ENCODE measurements at places on chromosomes 7 and 10.

DNA sequence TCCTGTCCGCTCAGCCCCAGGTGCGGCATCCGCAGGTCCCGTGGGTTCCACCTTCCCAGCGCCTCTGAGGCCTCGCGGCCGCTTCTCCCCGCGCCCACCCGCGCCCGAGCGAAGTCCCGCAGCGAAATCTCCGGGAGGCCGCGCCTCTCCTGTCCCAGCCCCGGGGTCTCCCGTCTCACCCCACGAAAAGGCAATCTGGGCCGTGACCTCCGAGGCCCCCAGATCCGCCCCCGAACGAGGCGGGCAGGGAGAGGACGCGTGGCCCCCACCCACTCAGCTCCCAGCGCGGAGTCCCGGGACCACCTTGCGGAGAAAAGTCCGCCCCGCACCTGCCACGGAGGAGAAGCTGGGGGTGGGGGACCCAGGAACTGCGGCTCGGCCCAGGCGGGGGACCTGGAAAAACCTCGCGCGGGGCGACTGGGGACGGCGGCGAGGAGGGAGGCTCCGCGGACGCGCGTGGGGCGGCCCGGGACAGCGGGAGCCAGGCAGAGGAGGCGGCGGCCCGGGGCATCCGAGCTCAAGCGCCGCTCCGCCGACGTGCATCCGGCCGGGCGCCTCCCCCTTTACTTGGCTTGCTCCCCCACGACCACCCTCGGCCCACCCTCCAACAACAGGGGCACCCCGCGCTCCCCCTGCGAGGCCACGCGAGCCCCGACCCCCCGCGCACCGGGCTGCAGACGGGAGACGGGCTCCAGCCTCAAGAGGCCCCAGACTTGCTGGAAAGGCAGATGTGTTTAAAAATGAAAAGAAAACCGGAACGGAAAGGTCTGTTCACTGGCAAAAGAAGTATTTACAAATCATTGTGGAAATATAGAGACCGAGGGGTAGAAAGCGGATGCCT, 33.0 kb upstream of the RNF32 start:
- no peak for DNase-seq

DNA sequence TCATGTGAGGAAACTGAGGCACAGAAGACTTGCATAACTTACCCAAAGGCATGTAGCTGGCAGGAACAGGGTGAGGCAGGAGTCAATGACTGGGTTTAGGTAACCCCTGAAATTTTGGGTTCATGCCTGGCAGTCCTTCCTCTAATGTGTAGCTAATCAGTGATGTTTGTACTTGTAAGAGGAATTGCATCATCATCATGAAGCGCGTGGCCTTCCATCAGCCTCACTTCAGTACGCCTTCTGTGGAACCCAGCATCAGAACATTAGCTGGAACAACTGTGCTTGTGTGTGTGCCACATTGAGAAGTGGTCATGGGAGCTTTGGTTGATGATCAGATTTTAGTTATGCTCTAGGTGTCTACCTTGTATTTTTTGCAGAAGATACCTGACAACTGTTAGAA, 18.2 kb upstream of the STMP1 start:
- no peak for DNase-seq

DNA sequence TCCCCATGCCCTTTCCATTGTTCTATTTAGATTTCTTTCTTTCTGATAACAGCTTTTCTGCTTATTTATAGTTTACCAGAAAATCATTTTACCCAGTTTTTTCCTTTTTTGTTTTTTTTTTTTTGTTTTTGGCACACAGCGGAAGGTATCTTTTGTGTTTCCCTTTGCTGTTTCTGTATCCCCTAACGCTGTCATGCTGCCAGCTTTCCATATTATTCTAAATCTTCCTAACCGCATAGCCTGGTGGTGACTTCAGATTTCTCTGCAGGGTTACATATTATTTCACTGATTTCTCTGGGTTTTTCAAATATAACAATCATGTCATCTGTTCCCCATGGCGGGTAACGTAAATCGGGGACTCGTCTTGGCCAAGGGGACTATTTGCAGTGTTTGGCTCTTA, 4.0 kb upstream of the SLC29A4 start:
- DNase-seq: no peak

GRCh38 chr10:1841759-1842158, 104.4 kb upstream of the ADARB2 start:
- no peak for DNase-seq

DNA sequence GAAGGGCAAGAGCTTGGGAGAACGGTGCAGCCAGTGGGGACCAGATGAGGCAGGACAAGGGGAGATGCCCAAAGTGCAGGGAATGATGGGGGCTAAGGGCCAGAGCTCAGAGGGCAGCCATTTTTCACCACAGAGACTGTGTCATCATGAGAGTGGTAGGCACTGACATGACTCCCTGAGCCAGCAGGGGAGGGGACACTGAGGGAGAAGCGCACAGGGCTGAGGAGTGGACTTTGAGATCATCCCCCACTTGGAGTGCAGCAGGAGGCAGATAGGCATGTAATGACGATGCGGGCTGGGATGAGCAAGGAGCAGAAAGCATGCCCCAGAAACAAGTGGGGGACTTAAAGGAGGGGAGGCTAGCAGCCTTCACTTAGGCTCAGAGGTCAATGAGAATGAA, 5.2 kb upstream of the SMKR1 start:
- DNase-seq: no peak

DNA sequence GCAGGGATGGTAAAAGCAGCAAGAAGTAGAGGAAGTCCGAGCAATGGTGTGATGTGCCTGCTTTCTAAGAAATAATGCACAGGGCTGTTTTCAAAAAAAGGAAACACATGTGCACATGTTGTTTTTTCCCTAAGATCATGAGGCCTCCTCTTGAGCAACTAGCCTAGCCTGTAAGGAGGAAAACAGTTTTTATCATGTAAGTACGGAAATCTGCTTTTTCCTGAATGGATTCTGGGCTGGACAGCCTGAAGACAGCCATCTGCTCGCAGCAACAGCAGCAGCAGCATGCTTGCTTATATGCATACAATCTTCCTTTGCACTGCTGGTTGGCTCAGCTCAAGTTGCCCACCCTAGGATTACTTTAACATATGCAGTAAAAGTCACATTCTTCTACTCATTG, 87.1 kb downstream of the HIBADH start:
- DNase-seq: no peak

- no peak for DNase-seq
These were observed 224.7 kb upstream of the ADARB2 start for GRCh38 chr10:1961989-1962388.

- no peak for DNase-seq
These were observed 73.9 kb downstream of the KAT6B start for GRCh38 chr10:74900297-74900696.

- DNase-seq: no peak
These were observed 45.2 kb downstream of the ELFN1 start for GRCh38 chr7:1715331-1715625.

DNA sequence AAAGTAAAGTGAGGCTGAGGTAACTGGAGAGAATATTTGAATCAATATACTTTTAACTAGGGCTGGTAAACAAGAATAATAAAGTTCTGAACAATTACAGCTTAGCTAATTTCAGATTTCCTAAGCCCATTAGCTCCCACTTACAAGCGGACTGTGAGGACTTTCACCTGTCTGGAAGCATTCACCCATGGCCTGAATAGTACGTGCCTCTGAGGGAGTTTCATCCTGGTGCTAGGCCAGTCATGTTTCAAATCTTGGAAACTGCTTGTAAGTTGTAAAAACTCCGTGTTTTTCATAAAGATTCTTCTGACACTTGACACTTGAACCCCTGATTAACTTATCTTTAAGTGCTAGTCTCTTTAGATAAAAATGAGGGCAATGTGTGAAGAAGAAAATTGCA, 975.2 kb upstream of the GHITM start:
- no peak for DNase-seq

DNA sequence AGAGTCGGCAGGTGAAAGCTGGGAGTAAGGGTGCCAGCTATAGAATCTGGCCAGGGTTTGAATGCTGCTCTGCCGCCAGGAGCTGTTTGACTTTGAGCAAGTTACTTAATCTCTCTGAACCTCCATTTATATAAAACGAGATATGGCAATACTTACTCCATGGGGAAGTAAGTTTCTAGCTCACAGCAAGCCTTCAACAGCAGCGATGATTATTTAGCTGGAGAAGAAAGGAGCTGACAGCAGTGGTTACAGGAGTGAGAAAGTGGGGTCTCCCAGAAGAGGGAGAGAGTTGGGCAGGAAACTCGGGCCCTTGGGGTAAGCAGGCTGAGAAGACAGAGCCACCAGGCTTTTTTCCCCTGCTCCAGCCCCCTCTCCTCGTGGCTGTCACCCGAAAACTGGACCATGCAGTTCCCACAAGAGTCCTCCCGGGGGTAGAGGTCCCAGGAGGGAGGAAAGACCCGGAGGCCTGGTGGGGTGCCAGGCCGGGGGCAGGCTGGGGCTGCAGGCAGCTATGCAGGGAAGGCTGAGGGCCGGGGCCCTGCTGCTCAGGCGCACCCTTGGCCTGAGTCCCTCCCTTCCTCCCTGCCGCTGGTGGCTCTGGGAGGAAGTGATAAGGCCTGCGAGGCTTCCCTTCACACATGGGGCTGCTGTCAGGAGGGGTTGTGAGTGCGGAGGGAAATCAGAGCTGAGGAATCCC, 3.5 kb downstream of the NOS3 start:
- no peak for DNase-seq

DNA sequence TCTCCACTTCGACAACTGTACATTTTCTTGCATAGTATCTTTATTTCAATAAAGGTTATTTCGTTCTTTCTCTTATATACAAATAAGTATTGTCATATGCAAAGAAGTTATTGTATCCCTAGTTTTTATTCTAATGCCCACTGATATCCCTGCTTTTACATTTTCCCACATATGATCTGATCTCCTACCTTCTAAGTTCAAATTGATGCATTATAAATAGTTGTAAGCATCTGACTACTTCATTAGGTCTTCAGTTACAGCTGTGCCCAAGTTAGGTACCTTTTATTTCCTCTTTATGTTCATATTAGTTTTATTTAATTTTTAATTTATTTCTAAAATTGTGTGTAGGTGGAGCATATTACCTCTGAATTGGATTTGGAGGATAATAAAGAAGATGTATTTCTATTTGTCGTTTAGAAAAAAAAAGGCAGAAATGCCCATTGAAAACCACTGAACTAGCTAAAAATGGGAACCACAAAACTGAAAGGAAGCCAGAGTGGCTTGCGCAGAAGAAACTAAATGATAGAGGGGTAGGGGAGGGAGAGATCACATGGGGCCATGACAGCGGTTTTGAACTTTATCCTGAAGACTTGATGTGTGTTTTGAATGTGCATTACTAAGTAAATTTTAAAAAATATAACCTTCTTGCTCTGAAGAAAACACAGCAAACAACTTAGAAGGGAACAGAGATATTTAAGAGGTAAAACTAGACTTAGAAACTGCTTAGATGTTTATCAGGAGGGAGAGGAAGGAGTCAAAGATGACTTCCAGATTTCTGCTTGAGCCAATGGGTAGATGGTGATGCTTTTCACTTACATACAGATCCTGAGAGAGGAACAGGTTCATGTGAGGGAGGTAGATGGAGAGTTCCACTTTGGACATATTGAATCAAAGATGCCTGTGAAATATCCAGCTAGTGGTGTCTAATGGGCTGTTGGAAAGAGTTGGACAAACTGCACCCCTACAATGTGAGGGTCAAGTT, 9.3 kb upstream of the ZC3HAV1L start:
- no peak for DNase-seq

GRCh38 chr7:15972862-15973275, 286.4 kb upstream of the MEOX2 start:
- DNase-seq: peak; percentile 64

DNA sequence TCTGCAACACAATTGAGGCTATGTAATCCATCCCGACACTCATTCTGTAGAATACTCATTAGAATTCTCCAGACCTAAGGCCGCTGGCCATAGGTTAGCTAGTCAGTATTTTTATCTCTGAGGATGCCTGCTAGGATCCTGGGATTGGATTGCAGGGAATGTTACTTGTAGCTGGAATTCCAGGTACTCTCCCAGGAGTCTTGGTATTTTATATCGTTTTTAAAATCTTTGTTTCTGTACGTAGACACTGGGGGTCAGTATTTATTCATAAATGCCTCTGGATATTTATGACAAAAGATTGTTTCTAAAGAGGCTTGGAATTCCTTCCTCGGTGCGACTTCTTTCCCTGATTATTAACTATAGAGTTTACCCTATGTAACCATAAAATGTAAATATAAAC, 40.1 kb downstream of the BPGM start:
- DNase-seq: no peak

GRCh38 chr7:66250711-66251110, 45.6 kb downstream of the TPST1 start:
- DNase-seq: peak; percentile 48

GRCh38 chr10:78643513-78643912, 425.3 kb upstream of the ZMIZ1 start:
- no peak for DNase-seq

- DNase-seq: no peak
These were observed 66.8 kb downstream of the RHOBTB1 start for GRCh38 chr10:60877061-60877776.

DNA sequence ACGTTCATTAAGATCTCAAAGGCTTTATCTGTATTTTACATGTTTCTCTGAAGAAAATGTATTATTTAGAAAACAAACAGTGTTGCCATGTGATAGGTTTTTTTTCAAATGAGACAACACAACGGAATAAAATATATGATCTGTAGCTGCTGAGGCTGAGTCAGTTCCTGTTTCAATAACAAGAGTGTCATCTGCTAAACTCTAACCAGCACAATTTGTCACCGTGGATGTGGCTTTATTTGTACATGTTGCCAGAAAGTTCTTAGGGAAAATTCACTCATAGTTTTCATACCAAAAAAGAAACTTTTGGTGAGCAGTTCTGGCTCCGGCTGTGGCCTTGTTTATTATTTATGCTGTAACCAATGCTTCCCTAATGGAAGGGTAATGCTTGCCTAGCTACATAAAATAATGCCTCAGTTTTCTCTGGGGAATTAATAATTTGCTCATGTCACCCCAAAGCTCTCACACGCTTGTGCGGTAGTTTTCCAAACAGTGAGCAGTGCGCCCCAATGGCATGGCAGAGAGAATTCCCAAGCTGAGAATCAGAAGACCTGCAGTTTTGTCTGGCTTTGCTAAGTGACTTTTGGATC, 20.3 kb upstream of the KLF6 start:
- no peak for DNase-seq

DNA sequence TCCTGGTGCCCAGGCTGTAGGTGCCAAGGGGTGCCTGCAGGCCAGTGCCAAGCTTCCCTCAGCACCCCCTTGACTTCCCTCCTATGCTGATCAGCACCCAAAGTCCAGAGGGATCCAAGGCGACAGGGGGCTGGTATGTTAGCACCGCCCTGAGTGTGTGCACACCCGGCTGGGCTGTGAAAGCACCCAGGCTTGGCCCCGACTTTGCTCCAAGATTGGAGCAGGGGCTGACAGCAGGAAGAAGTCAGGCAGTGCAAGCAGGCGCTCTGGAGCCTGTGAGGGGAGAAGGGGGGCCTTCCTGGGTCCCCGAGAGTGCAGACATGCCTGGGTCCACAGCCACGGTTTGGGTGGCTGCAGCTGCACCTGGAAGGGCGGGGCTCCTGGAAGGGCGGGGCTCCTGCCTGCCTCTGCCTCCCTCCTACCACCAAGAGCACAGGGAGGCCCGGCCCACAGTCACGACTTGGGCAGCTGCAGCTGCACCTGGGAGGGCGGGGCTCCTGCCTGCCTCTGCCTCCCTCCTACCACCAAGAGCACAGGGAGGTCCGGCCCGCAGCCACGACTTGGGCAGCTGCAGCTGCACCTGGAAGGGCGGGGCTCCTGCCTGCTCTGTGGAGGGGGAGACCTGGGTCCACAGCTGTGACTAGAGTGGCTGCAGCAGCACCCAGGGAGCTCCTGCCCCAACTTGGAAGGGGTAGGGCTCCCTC, 30.2 kb upstream of the ZMYND11 start:
- no peak for DNase-seq

Data from NCI-H226 (cell line).